Left colon (tissue), 2 donors: ENCODE measurements at places on chromosomes 4 and X. TPM values are rescaled to one million over a fixed set of nuclear protein-coding genes. Genes with fewer than 3 reads are reported as not detected.

ADAM29 gene
- total RNA-seq: not detected

PHOX2B gene
- 0.09 TPM for total RNA-seq

FAM90A26 gene
- total RNA-seq: not detected

MAGEB10 gene
- not detected for total RNA-seq

NHS gene
- 1.9 TPM for total RNA-seq

ARMCX5 gene
- total RNA-seq: 12.1 TPM

NAP1L5 gene
- 1.2 TPM for total RNA-seq

ADH6 gene
- total RNA-seq: 14.3 TPM

FAM47A gene
- not detected for total RNA-seq

SYP gene
- total RNA-seq: 6.9 TPM

PDZD4 gene
- total RNA-seq: 3.8 TPM

RUFY3 gene
- total RNA-seq: 37.8 TPM

NPY1R gene
- total RNA-seq: 6.6 TPM

UGT2B17 gene
- total RNA-seq: 647 TPM

SORCS2 gene
- 0.92 TPM for total RNA-seq

ZNF595 gene
- total RNA-seq: 13.1 TPM

XPNPEP2 gene
- total RNA-seq: 22.6 TPM

BGN gene
- total RNA-seq: 7.8 TPM

RHOH gene
- 4.2 TPM for total RNA-seq

XG gene
- 0.11 TPM for total RNA-seq

CFAP47 gene
- total RNA-seq: not detected

TKTL2 gene
- total RNA-seq: not detected
